ENCODE measurements at places on chromosomes 1 and 21.

DNA sequence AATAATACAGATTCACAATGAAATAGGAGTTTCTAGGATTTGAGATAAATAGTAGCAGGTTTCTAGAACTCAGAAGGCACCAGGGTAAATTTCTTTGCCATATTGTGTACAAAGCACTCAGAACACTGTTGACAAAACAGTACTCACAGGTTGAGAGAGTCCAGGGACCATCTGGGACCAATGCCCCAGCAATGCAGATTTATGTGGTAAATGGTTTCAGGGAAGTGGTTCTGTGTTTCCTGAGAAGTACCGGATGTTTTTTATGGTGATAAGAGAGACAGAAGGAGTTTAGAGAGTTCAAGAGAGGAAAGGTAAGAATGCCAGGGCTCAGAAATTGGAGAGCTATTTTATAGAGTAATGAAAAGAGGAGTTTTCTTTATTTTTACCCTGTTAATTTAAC is 29.6 kb upstream of the DIPK1A start:
- no peak for DNase-seq

DNA sequence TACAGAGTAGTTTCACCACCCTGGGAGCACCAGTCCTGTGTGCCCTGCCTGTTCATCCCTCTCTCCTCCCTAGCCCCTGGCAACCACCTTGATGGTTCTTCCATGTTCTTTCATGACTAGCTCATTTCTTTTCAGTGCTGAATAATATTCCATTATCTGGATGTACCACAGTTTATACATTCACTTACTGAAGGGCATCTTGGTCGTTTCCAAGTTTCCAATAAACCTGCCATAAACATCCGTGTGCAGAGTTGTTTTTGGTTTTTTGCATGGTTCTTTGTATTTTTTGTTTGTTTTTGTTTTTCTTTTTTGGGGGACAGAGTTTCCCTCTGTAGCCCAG is 13.9 kb downstream of the TIAM1 start:
- DNase-seq = no peak

DNA sequence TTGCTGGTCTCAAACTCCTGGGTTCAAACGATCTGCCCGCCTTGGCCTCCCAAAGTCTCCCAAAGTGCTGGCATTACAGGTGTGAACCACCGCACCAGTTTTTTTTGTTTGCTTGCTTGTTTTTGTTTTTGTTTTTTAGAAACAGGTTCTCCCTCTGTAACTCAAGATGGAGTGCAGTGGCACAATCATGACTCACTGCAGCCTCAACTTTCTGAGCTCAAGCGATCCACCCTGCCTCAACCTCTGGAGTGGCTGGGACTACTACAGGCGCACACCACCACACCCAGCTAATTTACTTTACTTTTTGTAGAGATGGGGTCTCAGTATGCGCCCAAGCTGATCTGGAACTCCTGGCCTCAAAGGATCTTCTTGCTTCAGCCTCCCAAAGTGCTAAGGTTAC is 47.3 kb upstream of the USP1 start:
- no peak for DNase-seq

GRCh38 chr1:76021846-76022245 is 52.7 kb upstream of the ST6GALNAC3 start:
- no peak for DNase-seq

GRCh38 chr1:23198373-23198772 is 18.9 kb downstream of the HTR1D start:
- DNase-seq = peak; percentile 76

DNA sequence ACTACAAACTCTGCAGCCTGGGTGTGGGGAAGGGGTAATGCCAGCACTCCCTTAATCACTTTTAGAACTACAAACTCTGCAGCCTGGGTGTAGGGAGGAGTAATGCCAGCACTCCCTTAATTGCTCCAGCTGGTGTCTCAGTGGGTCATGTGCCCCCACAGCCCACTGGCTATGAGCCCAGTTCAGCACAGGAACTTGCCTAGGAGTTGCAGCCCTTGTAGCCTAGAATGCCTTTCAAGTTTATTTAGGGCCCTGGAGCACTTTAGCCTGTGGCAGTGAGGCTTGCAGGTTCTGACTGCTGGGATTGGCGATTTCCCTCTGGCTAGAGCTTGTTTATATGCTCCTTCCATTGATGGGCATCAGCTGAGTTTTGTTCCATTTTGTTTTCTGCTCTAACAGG is 17.1 kb downstream of the VN1R5 start:
- no peak for DNase-seq

GRCh38 chr1:157580179-157580827 is 17.6 kb downstream of the FCRL4 start:
- peak; percentile 3 for DNase-seq

GRCh38 chr1:42170779-42171621 is 6.5 kb upstream of the GUCA2A start:
- no peak for DNase-seq

- no peak for DNase-seq
Measured at GRCh38 chr1:247506831-247507230, 29.4 kb downstream of the OR2C3 start.

DNA sequence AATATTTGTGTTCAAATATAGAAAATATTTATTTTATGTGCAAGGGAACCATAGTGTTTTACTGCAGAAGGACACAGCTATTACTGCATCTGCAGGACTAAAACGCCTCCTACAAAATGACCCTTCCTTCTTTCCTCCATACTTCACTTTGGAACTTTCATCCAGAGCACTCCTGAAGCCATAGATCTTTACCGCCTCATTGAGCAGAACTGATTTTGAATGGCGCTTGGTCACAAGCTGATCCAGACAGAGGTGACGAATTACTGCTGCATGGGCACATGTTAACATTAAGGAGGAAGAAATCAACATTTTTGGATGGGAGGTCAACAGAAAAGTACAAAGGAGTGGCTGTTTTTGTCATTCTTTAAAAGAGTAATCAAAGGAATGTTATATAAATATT is 931.6 kb downstream of the NCAM2 start:
- no peak for DNase-seq

DNA sequence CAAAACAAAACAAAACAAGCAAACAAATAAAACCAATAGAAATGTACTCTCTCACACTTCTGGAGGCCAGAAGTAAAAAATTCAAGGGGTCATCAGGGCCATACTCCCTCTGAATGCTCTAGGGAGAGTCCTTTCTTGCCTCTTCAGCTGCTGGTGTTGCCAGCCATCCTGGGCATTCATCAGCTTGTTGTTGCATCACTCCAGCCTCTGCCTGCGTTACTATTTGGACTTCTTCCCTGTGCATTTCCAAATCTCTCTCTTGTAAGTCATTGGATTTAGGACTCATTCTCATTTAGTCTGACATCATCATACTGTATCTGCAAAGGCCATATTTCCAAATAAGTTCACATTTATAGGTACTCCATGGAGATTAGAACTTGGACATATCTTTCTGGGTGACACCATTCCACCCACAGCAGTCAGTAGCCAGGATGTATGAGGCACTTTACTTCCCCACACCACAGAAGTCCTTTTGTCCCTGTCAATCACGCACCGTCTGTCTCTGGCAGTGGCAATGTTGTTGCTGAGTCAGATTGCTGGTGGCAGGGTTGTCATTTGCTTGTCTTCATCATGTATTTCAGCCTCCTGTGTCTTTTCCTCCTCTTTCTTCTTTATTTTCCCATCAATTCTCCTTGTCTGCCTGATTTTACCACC is 151.0 kb upstream of the KCNJ6 start:
- no peak for DNase-seq

DNA sequence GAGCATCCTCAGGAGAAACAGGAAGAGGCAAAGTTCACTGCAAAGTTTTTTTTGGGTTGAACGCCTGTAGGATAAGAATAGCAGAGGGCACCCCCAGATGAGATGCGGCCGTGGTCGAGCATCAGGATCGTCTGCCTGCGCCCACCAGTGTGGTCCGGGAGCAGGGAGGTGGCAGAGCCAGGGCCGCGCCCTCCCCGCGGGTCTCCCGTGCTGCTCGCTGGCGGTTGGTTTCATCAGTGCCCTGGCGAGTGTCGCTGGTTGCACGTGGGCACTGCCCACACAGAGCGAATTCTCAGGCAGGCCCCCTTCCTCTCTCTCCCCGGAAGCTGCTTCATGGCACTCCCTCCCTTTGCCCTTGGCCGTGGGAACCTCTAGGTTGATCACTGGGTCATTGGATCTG is 120.0 kb downstream of the PCBP3 start:
- no peak for DNase-seq

GRCh38 chr21:16194788-16195537 is 465.2 kb downstream of the USP25 start:
- no peak for DNase-seq

DNA sequence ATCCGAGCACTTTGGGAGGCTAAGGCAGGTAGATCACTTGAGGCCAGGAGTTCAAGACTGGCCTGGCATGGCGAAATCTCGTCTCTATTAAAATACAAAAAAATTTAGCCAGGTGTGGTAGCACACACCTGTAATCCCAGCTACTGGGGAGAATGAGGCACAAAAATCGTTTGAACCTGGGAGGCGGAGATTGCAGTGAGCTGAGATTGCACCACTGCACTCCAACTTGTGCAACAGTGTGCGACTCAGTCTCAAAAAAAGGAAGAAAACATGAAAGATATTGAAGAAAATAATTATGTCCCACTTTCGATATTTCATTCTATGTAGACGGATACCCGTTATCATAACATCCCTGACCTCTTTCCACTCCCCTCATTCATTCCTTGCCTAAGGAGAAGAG is 19.2 kb downstream of the TUT4 start:
- DNase-seq = no peak

- DNase-seq = no peak
Measured at GRCh38 chr1:210412240-210412639, 83.5 kb downstream of the HHAT start.
